Activated CD4-positive, alpha-beta T cell treated with anti-CD3 and anti-CD28 coated beads for 24 hours (primary cell): ENCODE measurements at places on chromosomes 7 and 10.

GRCh38 chr10:100612601-100613595, 77.2 kb downstream of the HIF1AN start:
- DNase-seq, result no peak

- DNase-seq, result no peak
These were observed 25.8 kb downstream of the BZW2 start for GRCh38 chr7:16671811-16672210.

DNA sequence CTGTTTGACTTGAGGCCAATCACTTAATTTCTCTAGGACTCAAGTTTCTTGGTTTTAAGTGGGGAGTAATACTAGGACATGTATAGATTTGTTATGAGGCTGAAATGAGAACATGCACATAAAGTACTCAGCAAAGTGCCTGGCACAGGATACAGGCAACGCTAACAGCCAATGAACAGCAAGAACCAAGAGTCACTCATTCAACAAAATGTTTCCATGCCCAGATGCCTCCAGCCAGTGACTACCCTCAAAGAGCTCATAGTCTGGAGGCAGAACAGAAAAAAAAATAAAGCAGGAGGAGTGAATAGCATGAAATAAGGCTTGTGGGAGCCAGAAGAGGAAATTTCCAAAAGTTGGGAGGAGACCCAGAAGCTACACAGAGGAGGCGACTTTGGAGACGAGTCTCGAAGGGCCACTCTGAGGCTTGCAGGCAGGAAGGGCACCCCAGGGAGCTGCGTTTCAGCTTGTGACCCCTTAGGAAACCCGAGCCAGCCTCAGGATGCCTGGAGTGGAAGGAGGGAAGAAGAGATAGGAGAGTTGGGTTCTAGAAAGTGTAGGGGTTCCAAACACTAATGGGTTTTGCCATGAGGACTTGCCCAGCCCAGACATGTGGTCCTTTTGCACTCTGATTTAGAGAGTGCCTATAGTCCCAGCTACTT, 70.0 kb downstream of the CXCL12 start:
- no peak for DNase-seq

DNA sequence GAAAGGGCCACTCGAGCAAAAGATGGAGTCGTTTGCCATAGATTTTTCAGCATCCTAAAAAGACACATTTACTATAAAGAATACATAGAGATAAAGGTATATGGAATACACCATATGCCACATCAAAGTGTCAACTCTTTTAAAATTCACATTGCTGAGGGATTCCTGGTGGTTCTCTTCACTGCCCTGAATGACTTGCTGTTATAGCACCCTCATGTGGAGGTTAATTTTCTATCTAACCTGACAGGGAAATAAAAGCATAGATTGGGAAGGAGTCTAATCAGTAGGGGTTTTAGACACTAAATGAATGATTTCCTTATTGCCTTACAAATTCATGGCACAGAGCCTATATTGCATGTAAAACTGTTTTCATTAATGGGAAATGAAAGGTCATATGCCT, 25.9 kb downstream of the DNAH11 start:
- no peak for DNase-seq

DNA sequence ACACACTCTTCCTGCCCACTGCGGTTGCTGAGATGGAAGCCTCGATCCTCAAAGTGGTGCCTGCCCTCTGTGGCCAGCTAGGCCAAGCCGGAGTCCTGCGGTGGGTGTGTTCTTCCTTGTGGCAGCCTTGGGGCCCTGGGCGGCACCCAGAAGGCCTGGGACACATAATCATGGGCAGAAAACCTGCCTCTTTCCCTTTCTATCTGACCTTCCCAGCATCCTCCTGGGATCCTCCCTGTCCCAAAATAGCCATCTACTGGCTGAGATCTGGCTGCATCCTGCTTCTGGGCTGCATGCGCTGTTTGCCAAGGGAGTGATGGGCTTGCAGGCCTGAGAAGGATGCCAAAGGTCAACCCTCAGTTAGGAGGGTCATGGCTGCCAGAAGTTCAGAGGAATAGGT, 23.9 kb downstream of the COL13A1 start:
- DNase-seq, result no peak

DNA sequence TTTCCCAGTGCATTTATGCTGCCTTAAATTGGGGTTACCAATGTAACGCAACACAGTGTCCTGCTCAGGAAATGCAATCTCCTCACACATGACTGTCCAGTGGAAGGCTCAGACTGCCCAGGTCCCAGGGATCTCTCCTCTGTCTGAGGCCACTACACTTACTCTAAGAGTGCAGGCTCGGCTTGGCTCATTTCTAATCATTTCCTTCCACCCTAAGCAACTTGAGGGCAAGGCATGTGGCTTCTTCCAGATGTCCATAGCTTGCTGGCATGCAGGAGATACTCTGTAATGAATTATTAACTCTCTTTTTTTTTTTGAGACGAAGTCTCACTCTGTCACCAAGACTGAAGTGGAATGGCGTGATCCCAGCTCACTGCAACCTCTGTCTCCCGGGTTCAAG, 23.7 kb downstream of the PLAC9 start:
- no peak for DNase-seq

GRCh38 chr10:93579089-93579488, 12.6 kb downstream of the FFAR4 start:
- no peak for DNase-seq

- no peak for DNase-seq
These were observed 72.3 kb downstream of the CHCHD3 start for GRCh38 chr7:133009426-133010252.

GRCh38 chr10:72792288-72792687, 100.3 kb downstream of the MCU start:
- DNase-seq, result no peak

- no peak for DNase-seq
These were observed 417.5 kb downstream of the CDC14C start for GRCh38 chr7:49341849-49342248.

- no peak for DNase-seq
These were observed 131.3 kb downstream of the FAM53B start for GRCh38 chr10:124612611-124613498.

DNA sequence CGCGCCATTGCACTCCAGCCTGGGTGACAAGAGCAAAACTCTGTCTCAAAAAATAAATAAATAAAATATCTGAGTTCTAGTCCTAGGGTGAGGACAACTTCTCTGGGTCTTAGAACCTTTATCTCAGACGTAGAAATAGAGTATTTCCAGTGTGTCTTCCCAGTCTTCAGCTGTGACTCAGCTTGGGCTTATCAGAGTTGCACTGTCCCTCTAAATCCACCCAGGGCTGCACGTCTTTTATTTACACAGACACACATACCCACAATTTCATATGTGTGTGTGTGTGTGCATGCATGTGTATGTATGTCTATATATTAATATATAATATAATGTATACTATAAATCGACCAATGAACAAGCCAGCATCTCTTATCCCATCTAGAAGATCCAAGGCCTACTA, 13.0 kb upstream of the PDIA4 start:
- no peak for DNase-seq

DNA sequence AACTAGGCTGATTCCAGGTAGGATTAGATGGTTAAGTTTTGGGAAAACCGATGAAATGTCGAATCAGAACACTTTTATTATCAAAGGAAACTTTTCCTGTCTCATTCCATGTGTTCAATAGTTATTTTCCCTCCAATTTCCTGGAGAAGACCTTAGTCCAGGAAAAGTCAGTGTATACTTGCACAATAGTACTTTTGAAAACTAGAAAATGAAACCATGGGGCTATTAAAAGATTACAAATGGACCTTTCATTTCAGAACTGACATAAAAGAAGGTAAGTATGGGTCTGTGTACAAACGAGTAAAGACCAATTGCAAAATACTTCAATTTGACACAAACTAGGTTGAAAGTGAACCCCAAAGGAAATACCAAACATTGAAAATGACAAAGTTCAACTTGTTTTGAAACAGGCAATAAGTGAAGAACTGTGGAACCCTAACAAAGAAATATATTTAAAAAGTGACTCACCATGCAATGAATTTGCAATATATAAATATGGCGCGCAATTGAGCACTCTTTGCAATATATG, 2.1 kb downstream of the AVPI1 start:
- no peak for DNase-seq
